ENCODE measurements at places on chromosomes 16 and 17.

- DNase-seq, result peak; percentile 11
Observed at GRCh38 chr17:63946440-63947363, 14.6 kb upstream of the CD79B start.

DNA sequence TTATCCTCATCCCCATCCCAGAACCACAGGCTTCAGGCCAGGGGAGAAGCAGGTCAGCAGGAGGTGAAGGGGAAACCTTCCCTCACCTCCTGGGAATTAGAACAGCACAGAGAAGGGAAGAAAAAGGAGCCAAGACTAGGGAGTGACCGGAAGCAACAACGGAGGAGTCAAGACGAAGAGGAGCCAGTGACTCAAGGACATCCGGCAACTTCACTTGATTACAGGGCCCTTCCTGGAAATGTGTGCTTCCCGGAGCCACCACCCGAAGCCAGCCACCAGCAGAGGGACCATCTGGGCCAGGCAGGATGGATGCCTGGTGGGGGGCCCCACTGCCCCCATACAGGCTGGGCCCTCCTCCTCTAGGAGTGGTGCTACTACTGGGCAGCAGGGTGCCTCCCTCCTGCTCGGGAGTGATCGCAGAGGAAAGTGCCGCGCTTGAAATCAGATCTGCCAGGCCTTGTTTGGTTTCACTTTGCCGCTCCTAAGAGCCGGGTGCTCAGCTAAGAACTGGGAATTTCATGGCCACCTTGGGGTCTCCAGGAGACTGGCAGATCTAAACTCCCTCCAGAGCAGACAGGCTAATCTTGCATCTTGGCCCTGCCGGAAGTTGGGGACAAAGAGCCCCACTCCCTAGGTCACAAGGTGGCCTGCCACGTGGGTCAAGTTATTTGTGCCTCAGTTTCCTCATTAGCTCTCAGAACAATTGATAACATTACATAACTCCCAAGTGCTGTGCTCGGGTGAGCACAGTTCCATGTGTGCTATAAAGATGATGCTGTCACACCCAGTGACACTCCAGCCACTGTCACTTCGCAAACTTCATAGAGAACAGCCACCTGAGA lies 6.6 kb downstream of the CDC42EP4 start:
- DNase-seq, result peak; percentile 52

DNA sequence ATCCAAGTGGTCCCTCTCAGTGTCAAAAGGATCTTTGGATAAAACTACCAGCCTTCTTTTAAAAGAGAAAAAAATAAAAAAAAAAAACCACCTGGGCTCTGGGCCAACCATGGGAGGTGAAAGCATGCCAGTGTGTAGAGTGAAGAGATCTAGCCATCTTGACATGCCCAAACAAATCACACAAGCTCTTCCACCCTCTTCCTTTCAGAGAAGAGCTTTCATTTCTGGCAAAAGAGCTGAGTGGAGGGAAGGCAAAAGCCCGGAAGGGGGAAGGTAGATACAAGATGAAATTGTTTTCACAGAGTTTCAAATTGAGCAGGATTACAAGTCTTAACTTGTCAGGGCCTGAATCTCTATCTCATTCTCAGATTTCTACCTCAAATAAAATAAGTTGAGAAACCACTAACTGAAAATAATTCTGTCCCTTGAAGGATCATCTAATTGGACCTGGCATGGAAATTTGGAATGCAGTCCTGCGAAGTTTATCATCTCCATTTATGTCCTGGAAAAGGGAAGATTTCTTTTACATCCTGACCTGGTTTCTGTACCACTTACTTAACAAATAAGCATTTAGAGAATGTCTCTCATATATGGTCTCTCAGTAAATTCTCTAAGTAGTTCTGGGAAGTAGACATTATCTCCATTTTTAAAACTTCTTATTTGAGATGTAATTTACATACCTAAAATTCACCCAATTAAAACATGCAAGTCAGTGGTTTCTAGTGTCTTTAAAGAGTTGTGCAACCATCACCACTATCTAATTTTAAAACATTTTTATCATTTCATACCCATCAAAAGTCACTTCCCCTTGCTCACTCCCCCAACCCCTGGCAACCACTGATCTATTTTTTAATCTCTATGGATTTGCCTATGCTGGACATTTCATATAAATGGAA lies 93.7 kb downstream of the TANGO6 start:
- peak; percentile 83 for DNase-seq

- no peak for DNase-seq
Observed at GRCh38 chr17:81710514-81711308, 1.4 kb upstream of the SLC25A10 start.

DNA sequence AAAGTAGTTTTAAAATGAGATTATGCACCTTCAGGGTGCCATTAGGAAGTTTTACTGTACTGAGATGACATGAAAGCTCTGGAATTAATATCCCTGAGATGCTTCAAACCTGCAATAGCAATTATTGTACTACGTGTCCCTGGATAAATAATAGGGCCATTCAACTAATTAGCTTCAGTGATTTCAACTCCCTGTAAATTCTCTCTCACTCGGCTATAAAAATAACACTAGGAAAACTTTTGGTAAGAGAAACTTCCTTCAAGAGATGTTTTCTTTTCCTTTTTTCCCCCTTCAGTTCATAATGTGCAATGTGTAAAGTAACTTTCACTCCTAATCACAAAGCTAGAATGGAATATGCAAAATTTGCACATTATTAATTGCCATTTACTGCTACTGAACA lies 146.4 kb downstream of the SNX11 start:
- no peak for DNase-seq

- DNase-seq, result no peak
Observed at GRCh38 chr16:80125677-80126076, 415.1 kb upstream of the DYNLRB2 start.

DNA sequence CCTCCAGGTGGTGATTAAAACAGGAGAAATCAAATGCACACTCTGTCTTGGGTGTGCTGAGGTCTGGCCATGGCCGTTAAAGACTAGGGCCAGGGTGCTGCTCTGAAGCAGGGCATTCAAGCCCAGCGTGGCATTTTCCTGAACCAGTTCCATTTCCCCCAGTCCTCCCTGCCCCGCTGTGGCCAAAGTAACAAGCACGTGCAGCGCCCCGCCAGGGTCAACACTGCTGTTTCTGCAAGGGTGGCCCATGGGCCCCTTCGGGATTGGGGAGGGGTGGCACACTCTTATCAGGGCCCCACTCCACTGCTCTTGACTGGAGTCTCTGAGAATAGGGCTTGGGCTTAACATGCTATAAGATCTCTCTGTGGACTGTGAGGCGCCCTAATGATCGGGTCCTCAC lies 72.9 kb downstream of the IL21R start:
- no peak for DNase-seq

- DNase-seq, result no peak
Observed at GRCh38 chr16:86628614-86629013, 50.3 kb downstream of the FOXL1 start.

DNA sequence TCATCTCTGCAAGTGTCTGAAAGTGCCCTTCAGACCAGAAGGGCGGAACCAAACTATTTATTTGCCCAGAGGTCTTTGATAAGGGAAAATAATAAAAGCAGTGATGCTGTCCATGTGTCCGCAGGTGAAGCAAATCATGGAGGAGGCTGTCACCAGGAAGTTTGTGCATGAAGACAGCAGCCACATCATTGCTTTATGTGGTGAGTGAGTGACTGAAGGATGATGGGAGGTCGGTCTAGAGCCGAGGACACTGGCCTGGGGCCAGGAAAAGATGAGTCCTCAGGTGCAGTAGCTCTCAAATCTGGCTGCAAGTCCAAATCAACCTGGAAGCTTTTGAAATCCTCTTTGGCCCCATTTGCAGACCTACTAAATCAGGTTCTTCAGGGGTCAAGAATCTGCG lies 6.1 kb downstream of the SGSM2 start:
- no peak for DNase-seq

- DNase-seq, result no peak
Observed at GRCh38 chr17:76139801-76140660, 1.0 kb downstream of the FOXJ1 start.

- DNase-seq, result no peak
Observed at GRCh38 chr16:1174477-1175357, 21.8 kb downstream of the CACNA1H start.

DNA sequence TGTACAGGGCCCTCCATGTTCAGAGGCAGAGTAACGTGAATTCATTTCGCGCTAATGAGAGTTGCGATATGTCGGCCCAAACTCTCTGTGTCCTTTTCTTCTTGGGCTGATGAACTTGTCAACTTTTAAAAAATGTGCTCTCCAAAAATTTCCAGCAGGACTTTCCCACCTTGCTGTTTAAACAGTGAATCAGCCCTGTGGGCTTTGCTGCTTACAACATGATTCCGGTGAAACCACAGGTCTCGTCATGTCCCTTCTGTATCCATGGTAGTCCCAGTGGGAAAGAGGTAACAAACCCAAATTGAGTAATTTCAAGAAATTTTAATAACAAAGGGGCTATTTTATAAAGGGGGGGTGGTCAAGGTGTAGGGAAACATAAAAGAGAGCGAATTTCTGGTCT lies 612.9 kb downstream of the MAF start:
- no peak for DNase-seq
